Left hindlimb (tissue), 1 donor: ENCODE measurements at places on chromosomes 12 and 14.

- no peak for DNase-seq
Measured at GRCh38 chr12:91818227-91819131, 327.2 kb downstream of the BTG1 start.

- no peak for DNase-seq
Measured at GRCh38 chr14:53979113-53979681, 22.6 kb upstream of the BMP4 start.

DNA sequence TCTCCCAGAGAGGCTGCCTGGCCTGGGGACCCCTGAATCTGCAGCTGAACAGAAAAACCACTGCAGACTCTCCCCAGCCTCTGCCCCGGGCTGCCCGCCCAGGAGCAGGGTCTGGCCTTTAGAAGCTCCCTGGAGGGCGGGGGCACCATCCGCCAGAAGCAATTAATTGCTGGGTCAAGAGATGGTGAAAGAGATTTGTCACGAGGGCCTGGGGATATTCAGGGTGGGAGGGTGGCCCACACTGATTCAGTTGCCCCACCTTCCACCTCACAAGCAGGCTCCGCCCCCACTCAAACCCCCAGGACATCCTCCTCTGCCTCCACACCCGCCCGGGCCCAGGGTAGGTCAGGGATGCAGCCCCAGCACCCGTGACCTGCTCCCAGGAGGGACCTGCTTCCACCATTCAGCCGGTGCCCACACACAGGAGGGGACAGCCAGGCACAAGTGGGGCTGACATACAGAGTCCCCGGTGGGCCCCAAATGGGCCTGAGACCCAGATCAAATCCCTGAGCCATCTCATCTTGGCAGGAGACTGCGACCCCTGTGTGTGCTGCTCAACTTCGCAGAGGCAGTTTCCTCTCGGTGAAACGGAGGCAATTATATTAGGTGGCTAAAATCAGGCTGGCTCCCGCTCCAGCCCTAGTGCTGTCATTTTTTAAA, 23.0 kb downstream of the NCOR2 start:
- no peak for DNase-seq

- no peak for DNase-seq
Measured at GRCh38 chr12:108697905-108698304, 33.4 kb downstream of the CORO1C start.

DNA sequence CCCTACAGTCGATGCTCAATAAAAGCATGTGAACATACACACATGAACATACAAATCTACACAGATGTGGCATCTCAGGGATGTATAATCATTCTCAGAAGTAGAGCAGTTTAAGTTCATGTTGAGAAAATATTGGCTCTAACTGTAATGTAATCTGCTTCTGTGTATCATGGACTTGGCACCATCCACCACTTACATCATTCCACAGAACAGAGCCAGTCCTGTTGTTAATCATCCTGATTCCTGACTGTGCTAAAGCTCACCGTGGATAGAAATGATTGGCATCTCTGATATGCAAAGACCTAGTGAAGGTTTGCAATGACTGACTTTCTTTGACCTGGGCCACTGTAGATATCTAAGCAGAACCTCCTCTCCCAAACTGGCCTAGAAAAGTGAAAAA, 1141.3 kb downstream of the BCL11B start:
- no peak for DNase-seq

GRCh38 chr12:104356231-104357115, 52.9 kb downstream of the EID3 start:
- DNase-seq: no peak

DNA sequence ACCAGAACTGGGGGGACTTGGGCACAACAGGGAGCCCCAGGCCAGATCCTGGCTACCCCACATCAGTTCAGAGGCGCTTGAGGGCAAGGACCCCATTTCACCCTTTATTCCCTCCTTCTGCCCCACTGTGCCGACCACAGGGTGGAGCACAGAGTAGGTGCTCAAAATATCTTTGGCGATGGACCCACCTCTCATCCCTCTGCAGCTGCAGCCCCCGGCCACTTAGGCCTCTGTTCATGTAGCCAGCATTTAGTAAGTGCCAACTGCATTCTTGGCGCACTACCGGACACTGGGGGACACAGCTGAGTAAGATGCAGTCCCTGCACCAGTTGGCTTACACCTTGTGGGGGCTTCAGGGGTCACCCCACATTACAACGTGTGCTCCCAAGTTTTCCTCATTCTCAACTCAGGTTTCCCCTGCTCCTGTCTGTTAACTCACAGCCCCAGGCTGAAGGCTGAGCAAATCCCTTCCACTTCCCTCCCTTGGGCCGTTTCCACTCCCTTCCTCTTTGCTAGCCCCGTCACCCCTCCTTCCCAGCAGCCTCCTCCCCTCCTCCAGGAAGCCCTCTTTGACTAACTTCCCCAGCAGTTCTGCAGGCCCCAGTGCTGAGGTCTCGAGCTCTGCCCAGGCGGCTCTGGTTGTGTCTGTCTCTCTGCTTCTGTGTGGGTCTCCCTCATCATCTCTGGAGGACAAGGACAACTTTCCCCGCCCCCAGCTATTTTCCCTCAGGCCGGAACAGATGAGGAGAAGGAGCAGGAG, 26.5 kb downstream of the KRT80 start:
- DNase-seq: no peak

- DNase-seq: no peak
Measured at GRCh38 chr14:68730348-68730747, 62.5 kb downstream of the ZFP36L1 start.

DNA sequence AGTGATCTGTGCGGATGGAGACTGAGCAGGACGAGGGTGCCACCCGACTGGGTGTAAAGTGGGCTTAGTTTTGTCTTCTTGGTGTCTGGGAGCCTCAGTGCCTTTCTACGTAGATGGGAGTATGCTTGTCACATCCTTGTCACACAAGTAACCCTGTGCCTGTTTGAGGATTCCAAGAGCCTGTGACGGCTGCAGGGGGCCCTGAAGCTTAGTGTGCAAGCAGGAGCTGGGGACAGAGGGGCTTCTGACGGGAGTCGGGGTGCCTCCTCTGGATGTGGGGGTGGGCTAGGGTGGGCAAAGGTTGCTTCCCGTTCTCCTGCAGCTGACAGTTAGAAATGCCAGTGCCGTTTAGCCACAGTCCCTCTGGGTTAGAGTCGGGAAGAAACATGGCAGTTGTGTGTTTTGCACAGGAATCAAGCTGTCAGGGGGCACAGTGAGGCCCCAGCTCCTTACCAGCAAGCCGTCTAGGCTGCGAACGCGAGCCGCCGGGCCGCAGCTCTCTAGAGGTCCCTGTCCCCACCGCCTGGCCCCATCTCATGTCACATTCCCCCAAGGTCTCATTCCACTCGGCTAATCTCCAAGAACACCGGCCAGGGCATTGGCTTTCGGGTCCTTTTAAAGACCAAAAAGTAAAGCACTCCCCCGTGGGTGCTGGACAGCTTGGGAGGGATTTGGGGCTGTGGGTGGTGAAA, 7.0 kb downstream of the RTL1 start:
- DNase-seq: no peak

DNA sequence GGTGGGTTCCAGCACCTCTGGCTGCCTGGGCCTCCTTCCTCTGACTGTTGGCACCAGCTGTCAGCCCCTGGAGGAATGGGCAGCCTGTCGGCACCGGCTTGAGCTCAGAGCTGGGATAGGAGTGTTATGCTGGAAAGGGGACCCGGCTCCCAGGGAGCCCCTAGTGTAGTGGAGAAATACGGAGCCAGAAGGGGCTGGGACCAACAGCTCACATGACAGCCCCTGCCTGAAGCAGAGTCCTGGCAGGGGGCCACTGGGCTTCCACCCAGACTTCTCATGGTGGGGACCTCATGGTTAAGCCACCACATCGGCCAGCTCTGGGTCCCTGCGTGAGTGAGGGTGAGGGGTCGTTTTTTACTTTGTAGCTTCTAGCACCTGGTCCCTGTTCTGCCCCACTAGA, 174.5 kb downstream of the TSPAN9 start:
- DNase-seq: peak; percentile 63

DNA sequence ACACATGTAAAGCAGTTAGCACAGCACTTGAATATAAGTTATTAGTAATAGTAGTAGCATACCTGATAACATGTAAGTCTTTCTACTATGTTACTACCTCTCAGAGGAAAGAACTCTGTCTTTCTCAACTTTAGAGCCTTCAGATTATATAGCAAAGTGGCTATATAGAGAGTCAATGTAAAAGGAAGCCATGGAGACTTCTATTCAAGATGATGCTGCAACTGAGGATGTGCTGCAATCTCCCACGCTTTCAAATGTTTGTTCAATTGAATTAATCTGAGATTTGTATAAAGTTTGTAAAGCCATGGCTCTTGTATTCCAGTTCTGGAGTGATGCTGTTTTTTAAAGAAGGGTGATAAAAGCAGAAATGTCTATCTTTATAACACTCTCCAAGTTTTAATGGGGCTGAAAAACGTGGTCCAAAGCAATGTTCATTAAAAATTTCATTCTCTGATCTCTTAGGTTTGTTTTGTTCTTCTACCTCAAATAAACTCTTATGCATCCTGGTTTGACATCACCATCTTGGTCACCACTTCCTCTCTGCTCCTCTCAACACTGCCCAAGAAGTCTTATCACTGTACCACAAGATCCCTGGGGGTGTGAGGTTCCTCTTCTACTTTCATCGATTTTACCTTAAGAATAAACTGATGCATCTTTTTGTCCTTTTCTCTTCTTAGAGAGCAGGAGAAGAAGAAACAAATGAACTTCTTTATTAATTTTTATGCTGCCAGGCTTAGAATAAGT, 40.6 kb downstream of the C12orf42 start:
- no peak for DNase-seq
